NCI-H2107 (cell line): ENCODE measurements at places on chromosomes 16 and 17.

DNA sequence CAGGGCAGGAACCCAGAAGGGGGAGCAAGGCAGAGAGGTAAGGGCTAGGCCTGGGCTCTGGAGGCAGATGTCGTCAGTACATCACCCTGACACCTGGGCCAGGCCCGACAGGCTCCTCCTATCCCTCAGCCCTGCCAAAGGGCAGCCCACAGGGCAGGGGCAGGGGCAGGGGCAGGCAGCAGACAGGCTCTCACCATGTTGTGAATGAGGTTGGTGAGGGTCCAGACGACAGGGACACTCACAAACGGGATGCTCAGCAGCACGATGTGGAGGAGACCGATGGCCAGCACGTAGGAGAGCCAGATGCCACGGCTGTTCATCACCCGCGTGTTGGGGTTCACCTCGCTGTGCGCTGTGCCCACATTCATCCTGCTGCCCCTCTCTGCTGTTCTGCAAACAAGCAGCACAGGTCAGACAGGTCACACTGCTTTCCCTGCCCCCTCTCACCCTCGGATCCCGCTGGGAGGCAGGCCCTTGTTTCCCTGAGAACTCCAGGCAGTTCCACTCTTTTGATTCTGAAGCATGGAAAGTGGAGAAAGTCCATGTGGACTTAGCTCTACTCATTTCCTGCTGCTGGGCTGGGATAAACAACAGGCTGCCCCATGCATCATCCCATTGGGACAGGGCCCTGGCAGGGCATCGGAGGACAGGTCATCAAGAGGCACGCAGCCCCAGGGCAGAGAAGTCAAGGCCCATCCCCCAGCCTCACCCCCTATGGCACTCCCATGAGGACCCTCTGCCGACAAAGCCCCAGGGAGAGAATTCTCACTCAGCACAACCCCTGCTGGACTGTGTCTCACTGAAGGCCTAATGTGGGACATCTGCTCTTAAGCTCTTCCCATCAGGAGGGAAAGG is 3.3 kb downstream of the ORMDL3 start:
- DNase-seq, result no peak

DNA sequence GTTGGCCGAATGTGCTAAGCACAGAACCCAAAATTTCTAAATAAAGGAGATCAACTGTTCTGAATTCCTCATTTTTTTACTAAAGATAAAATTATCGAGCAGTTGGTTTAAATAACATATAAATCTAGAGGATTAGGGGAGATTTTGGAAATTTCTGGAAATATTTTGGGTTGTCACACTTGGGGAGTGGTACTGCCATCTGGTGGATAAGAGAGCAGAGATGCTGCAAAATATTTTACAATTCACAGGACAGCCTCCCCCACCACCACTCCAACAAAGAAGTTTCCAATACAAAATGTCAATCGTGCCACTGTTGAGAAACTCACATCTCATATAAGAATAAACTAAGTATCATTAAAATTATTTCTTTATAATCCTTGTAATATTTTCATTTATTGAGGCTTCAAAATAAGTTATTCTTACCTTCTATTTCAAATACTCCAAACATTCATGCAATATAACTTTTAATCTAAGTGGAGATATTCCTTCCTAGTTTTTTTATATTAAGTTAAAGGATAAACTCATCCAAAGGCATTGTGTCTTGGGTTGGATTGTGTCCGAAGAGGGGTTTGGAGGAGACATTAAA is 17.0 kb upstream of the ABCA8 start:
- DNase-seq, result no peak

GRCh38 chr17:77455111-77455890 is 314.5 kb downstream of the SEC14L1 start:
- DNase-seq, result no peak

GRCh38 chr16:84631886-84632285 is 14.0 kb upstream of the COTL1 start:
- no peak for DNase-seq

DNA sequence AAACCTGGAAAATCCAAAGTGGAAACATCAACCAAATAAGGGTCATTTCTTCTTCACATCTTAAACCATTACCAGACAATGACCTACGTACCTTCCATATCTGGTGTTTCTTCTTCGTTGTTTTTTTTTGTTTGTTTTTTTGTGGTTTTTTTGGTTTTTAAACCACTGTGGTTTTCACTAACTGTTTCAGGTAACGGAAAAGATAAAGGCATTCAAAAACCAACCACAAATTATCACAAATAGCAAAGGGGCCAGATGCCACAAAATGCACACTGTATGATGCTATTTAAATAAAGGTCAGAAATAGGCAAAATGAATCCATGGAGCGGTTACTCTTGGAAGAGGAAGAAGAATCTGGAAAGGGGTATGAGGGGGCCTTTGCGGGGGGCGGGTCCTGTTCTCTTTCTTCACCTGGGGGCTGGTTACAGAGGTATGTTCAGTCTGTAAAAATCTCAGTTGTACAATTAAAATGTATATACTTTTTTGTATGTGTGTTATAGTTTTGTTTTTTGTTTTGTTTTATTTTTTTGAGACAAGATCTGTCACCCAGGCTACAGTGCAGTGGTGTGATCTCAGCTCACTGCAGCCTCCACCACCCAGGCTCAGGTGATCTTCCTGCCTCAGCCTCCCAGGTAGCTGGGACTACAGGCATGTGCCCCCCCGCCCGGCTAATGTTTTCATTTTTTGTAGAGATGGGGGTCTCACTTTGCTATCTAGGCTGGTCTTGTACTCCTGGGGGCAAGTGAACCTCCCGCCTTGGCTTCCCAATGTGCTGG is 29.6 kb downstream of the LITAF start:
- no peak for DNase-seq

DNA sequence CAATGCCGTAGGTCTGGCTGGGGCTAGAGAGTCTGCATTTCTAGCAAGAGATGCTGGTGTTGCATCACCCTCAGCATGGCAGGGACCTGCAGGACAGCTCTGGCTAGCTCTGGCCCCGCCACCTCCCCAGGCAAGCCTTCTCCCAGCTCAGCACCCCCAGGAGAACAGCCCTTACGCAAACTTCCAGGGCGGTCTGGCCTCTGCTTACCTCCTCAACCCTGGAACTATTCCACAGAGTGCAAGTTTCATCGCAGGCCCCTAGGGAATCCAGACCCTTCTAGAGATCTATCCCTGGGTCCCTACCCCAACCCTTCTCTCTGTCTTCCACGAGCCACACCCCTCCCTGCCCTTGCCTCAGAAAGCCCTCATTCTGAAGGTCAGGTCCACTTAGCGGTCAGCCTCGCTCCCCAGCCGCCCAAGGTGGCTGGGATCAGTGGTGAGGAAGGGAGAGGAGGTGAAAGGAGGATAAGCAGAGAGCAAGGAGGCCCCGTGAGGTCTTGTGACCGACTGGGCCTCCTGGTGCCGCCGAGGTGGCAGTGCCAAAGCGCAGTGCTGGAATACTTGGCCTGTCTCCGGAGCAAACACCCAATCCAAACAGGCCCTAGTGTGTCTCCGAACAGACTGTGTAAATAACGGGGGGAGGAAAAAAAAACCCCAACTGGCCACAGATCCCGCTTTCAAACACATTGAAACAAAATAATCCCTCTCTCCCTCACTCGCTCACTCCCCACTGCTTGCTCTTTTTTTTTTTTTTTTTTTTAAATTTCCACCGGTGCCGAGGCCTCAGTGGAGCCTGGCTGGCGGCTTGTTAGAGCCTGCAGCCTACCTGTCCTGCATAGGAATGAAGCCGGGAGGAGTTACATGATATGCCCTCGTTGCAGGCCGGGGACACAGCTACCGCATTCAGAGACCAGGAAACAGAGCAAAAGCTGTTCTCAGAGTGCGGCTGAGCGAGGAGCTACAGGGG is 380.9 kb downstream of the SOX9 start:
- peak; percentile 55 for DNase-seq

DNA sequence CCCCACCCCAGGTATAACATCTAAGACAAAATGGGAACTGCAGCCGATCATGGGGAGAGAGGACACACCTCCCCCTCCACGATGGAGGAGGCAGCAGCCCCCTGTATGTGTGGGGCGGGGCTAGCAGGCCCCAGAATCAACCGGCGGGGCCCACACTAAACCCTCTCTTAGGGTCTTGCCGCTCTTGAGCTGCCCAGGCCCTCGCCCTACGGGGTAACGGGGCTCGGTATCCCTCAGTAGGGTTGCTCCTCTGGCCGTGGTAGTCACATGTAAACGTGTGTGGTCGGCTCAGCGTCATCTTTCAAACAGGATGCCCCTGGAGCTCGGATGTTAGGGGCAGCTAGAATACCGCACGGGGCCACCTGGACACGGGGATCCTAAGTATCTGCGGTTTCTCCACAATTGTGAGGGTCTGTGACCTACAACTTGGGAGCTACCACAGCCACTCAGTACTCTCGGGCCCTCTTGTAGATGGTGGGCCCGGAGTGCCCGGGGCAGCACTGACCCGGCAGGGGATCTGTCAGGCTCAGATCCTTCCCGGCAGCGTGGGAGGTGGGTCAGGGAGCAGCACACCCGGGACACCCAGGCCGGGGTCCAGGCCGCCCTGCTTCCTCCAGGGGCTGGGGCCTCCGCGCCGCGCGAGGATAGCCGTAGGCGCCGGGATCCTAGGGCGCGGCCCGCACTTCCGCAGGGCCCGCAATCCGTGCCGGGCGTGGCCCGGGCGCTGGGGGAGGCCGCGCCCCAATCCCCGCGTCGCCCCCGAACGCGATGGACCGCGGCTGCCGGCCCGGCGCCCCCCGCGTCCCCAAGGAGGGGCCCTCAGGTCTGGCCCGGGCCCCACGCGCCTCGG is 781 bp downstream of the ARHGDIA start:
- DNase-seq, result no peak

DNA sequence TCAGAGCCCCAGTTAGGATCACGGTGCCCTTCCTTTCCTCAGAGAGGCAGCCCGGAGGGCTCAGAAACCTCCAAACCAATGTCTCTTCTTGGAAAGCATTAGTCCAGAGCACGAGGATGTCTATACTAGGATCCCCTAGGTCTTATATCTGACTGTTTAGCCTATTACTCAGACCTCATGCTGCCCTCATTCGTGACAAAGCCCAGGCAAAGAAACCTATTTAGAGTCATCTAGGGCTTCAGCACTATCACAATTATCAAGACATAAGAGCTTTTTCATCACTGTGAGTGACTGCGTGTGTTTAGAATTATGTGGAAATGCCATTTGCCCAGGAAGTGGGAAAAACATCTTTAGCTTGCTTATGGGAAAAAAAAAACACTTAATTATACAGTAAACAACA is 159.8 kb upstream of the NOL11 start:
- no peak for DNase-seq
